Stimulated activated CD4-positive, alpha-beta T cell treated with anti-CD3 and anti-CD28 coated beads, TNF-alpha, amount 100 ng/mL, for 48 hours (primary cell): ENCODE measurements at places on chromosomes 4 and X.
A peak's percentile ranks its signal among the peaks of the same experiment; 100 is the strongest.

DNA sequence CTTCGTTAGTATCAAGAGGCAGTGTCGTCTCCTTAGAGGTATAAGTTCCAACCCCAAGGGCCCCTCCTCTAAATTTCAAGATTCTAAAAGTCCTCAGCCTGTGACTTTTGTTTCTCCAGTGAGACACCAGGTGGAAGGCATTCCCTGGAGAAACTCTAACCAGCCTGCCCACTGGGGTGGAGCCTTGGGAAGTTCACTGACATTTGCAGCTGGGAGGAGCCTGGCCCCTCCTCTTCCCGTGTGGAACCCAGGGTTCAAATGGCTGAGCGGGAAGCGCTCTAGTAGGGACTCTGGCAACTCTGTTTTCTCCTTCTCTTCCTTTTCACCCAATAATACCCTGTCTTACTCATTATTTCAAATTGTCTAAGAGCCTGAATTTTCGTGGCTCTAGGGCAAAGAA is 325.0 kb downstream of the TLL1 start:
- no peak for DNase-seq

DNA sequence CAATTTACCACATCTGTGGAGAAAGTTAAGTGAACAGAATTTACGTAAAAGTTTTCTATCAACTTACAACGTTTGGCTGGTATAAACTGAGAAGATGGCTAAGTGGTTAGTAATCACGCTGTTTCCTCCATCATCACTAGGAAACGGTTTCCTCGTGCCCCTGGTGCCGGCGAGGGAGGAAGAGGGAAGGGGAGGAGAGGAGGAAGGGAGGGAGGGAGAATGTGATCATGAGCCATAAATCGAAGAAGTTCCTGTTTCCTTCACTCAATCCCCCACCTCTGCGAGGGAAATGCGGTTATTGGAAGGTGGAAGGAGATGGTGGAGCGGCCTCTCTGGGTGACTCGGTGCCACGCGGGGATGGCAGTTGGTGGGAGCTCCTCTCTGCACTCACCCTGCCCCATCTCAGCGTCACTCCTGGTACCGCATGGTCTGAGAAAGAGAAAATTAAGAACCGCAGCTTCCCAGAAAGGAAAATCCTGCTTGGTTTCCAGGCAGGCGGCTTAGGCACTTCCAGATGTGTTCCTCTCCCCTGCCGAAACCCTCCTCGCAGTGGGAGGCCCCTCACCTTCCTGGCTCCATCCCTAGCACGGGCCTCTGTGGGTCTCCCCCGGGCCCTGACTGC is 216.8 kb downstream of the AFAP1 start:
- DNase-seq = no peak

DNA sequence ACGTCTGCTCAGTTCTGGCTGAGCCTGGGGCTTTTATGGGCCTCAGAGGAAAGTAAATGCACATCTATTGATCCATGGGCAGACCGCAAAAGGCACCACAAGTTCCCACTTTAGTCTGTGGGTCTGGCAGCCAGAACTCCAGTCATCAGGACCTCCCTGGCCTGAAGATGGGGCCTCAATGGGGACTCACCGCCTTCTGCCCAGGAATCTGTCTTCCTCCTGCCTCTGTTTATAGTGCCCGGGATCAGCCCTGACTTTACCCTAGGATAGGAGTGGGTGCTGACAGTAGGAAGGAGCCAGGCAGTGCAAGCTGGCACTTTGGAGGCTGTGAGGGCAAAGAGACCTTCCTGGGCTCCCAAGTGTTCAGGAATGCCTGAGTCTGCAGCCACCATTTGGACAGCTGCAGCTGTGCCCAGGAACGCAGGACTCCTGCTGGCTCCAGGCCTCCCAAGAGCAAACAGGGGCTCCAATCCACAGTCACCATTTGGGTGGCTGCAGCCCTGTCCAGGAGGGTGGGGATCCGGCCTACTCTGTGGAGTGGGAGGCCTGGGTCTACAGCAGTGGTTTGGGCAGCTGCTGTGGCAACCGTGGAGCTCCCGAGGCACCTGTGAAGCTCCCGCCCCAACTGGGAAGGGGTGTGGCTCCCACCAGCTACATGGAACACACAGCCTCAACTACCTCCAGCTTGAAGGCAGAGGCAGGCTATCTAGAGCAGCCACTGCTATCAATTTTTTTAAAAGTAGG is 1440.9 kb upstream of the ADGRL3 start:
- no peak for DNase-seq

GRCh38 chr4:1323635-1324442 is 23.2 kb upstream of the UVSSA start:
- DNase-seq = no peak

DNA sequence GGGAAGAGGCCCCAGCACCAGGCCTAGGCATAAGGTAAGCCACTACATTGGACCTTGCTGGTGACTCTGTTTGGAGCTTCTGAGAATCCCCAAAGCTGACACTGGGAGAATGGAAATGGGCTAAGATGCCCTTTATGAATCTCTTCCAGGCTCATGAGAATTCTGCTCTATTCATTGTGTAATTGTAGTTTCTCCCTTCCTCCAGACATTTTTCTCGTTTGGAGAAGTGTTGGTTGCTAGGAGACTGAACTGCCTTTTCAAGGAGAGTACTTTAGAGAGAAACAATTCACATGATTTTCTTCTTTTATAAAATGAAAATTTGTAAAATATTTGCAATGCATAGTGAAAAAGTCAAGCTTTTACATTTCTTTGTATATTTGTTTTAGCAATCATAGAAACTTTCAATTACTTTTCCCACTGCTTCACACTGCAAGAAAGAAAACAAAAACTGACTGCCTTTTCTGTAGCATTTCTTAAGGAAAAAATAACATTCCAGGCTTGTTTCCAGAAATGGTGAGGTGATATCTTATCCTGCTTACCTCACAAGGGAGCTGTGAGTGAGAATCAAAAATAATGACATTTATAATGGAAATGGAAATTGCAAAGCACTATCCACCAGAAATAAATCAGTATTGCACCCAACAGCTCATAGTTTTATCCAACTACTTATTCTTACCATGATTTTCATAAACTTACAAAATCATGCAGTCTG is 24.9 kb upstream of the DCHS2 start:
- no peak for DNase-seq

- no peak for DNase-seq
These were observed 126.9 kb downstream of the ELOVL6 start for GRCh38 chr4:110071466-110071865.

GRCh38 chr4:82467471-82467870 is 37.1 kb downstream of the ENOPH1 start:
- DNase-seq = no peak

DNA sequence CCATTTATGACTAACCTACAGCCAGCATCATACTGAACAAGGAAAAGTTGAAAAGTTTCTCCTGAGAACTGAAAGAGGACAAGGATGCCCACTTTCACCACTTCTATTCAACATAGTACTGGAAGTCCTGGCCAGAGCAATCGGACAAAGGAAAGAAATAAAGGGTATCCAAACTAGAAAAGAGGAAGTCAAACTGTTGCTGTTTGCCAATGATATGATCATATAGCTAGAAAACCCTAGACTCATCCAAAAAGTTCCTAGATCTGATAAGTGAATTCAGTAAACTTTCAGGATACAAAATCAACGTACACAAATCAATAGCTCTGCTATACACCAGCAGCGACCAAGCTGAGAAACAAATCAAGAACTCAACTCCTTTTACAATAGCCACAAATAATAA is 64.5 kb downstream of the CENPC start:
- DNase-seq = no peak

GRCh38 chr4:184503869-184504300 is 29.5 kb upstream of the IRF2 start:
- DNase-seq = no peak

- DNase-seq = no peak
These were observed 54.7 kb downstream of the SLAIN2 start for GRCh38 chr4:48396043-48396442.

DNA sequence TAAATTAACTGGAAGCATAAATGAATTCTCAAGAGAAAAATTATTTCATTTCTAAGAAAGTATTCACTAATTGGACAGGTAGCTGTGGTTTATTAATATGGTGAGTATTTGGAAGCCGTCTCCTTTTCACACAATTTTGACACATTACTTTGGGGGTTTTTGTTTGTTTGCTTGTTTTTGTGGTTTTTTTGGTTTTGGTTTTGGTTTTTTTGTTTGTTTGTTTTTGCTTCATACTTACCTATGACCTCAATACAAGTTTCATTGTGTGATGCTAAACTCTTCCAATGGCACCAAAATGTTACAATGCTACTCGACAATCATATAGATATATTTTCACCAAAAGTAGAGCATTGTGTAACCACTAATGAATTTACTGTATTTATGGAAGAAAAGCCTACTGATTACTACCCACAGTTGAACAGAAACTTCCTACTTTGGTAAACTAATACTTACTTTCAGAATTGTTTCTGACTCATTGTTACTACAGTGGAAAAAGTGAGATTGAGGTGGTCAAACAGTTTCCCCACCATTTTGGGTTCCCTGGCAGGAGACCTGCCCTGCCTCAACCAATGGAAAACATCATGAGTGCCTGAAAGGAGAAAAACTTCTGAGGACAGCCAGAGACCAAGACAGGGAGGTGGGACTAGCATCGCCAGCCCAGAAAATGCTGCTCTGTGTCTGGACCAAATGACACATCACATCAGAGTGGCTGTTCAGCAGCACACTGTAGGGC is 443.1 kb downstream of the HNRNPD start:
- DNase-seq = no peak

- no peak for DNase-seq
These were observed 250.9 kb upstream of the RPS6KA3 start for GRCh38 chrX:20517565-20517964.

DNA sequence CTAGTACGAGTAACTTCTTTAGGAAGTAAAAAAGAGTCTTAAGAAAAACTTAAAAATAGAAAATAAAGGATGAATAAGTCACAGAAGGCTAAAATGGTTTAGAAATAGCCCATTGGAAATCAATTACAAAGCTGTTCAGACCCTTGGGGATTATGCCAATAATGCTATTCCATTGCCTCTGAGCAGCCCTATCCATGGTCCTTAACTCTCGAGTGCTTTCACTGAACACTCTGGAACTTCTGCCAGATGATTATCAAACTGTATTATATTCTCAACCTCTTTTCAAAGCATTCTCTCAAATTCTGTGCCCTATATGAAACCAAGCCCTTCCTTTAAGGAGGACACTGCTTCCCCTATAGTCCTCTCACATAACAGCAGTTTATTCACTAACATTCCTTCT is 17.0 kb downstream of the SLC9B1 start:
- DNase-seq = no peak

DNA sequence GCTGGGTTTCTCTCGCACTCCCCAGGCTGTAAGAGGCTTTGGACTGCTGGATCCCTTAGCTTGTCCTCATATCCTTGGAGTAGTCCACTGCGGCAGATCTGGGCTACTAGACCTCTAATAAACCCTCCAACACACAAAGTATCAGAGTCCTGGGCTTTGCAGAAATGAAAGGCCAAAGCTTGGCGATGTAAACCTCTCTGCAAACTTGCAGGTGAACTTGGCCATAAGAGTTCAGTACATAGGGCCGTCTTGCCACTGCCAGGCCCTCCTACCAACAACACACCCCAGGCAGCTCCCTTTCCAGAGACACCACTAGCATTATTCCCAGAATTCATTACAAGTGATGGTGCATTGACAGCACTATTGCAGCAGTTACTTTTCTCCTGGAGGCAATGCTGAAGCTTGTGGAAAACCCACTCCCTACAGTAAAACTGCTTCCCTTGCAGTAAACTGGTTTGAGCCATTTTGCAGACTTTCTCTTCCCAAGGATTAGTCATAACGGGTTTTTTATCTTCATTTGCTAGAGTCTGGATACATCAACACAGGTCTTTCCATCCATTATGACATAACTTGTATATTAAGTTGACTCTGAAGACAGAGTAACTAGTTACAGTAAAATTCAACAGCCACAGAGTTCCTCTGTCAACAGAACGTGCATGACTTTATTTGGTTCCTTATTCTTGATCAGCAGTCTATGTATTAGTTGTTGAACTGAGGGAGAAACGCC is 2.4 kb downstream of the ANKRD50 start:
- DNase-seq = no peak

DNA sequence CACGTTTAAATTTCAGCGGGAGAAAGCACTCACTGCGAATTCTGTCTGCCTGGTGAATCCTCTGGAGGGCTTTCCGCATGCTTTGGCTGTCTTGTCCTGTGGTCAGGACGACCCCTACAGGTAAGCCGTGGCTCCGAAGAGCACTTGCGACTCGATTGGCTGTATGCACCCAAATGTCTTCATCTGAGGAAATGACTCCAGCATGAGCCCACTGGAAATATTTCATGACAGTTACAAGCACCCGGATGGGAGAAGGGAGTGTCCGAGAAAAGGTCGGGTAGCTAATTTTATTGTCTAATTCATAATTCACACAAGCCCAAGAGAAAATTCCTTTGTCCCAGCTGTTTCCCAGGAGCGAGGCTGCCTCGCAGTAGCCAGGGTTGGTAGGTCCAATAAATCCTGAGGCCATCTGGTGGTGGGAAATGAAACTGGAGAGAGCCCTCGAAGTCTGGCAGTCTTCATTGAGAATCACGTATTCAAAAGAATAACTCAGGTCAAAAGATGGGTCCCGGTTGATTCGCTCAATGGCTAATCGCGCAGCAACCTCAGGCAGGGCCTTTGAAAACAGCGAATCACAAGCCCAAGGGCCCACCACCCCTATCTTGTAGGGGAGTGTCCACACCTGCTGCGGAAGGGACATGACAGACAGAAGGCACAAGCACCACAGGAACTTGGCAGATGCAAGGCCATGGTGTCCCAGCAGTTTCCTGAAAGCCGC is 6.6 kb downstream of the GUCY2F start:
- no peak for DNase-seq

- peak; percentile 9 for DNase-seq
These were observed 84.0 kb downstream of the WWC2 start for GRCh38 chr4:183182873-183183725.

DNA sequence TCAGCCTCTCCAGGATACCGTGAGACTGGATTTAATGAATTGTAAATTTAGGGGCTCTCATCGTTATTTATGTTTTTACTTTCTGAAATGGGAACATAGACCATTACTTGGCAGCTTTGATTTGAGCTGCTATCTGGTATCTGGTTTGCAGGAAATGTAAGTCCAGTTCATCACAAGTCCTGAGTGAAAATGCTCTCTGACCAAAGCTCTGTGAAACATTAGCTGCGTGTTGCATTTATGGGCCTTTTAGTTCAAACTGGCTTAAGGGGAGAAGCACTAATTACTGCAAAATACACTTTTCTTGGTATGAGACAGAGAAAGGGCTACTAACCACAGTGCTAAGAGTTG is 420 bp downstream of the CC2D2A start:
- DNase-seq = no peak

DNA sequence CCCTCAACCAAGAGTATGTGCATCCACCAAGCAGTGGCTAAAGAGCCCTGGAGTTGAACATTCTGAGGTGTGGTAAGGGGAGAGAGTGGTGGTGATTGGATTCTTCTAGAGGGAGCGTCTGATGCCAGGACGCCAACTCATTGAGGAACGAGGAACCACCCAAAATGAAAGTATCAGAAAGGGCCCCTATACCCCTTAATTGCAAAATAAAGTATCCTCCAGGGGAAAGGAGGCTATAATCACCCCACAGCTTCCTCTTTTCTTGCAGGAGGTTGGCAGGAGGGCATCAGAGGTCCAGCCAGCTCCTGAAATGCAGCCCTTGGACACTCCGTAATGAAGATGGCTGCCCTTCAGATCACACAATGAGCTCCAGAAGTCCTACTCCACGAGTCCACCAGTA is 5.3 kb upstream of the KIAA1210 start:
- DNase-seq = no peak

GRCh38 chrX:78595901-78596502 is 63.1 kb downstream of the RTL3 start:
- DNase-seq = no peak
